ENCODE measurements at places on chromosomes 12 and 14. TPM values are rescaled to one million over a fixed set of nuclear protein-coding genes. Genes with fewer than 3 reads are reported as not detected.

DNA sequence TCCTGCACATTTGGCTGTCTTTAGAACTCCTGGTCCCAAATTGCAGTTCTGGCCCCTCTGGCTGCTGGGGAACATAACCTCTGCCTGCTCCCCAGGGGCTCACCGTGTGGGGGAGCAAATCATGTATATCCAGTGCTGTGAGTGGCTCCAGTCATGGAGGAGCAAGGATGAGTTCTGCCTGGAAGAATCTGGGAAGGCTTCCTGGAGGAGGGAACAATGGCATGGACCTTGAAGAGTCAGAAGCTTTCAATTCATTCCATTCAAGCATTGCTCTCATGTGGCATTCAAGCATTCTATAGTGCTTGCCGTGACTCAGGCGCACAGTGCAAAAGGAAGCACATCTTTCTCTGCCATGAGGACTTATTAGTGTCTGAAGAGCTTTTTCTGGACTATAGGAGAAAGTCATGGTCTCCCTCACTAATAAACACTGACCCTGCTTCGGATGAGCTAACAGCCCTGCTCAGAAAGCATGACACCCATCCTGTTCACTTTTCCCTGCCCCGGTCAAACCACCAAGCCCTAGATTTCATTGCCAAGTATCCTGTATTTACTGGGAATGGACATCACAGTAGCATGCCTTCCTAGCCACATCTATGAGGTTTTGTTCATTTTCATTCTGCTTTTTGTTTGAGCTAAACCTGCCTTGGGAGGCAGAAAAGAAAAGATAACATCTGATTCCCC lies 3.5 kb downstream of the IFI27 start:
- no peak for DNase-seq

DNA sequence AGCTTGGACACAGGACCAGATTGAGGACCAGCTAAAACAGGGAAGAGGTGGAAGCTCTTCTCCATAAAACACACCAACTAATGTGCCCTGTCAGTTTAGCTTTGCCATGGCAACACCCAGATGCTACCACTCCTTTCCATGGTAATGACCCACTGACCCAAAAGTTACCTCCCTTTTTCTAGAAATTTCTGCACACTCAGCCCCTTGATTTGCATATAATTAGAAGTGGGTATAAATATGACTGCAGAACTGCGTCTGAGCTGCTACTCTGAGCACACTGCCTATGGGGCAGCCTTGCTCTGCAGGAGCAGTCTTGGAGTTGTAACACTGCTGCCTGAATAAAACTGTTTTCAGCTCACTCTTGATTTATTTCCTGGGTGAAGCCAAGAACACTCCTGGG lies 3.2 kb upstream of the TDG start:
- DNase-seq: no peak

GRCh38 chr12:46483572-46484395 lies 111.2 kb upstream of the SLC38A2 start:
- DNase-seq: no peak

DNA sequence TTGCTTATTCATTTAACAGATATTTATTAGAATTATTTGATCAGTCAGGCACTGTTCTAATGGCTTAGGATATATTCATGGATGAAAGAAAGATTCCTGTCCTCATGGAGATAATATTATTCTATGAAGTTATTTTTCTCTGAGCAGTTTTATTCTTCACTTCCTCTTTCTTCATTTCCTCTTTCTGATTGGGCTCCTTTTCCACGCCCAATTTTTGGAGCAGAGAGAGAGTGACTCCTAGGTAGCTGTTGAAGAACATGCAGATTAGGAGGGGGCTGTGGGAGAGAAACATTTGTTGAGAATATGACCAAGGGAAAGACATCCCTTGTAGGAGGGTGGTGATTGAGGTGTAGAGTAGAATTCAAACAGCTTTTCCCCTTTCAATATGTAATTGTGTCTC lies 6.0 kb upstream of the YARS2 start:
- DNase-seq: no peak

GRCh38 chr14:53350866-53351265 lies 197.7 kb upstream of the DDHD1 start:
- DNase-seq: no peak

DNA sequence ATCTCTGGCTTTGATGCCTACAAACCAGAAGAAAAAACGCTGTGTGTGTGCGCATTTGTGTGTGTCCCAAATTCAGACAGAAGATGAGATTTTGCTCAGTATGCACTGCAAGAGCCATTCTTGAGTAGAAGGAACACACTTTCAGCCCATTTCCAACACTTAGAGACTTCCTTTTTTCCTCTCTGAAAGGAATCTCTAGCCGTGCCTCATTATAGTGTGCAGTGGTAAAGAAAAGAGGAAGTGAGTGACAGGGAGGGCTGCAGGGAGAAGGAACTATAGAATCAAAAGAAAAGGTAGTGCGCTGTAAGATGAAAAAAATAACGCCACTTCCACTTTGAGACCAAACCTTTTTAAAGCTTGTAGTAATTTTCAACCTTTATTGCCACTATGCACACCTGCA lies 1400.9 kb upstream of the FLRT2 start:
- DNase-seq: no peak

DNA sequence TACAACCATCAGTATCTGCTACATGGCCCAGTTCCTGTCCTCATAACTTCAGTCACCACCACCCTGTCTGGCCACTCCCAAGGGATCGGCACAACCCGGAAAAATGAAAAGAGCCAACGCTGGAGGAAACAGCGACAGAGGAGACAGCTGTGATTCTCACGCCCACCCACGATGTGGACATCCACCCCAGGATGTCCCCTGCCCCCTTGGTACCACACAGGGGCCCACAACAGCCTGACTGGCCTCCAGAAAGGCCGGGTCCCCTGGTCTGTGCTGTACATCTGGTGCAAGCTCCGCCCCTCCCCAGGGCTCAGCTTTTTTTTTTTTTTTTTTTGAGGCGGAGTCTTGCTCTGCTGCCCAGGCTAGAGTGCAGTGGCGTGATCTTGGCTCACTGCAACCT lies 12.5 kb downstream of the RPS6KL1 start:
- DNase-seq: no peak

- DNase-seq: no peak
These were observed 152.3 kb upstream of the C14orf180 start for GRCh38 chr14:104427131-104427851.

AQP2 gene
- total RNA-seq: not detected

GPR84 gene
- total RNA-seq: 0.07 TPM

PPP4R4 gene
- total RNA-seq: 4.4 TPM

All from foreskin keratinocyte (primary cell).